A549 treated with CpdA at 1 μM for 4 hours (cell line): ENCODE measurements at places on chromosomes 7 and 10. TPM values are rescaled to one million over a fixed set of nuclear protein-coding genes. Genes with fewer than 3 reads are reported as not detected.

HTRA1 gene
- total RNA-seq: 51.9 to 65.1 TPM (median 52.8 TPM) in 5 replicates

IKZF1 gene
- total RNA-seq: 0.01 TPM in 1 of 5 replicates, not detected in the others

PDE6C gene
- not detected in 5 replicates for total RNA-seq

LMOD2 gene
- total RNA-seq: not detected in 5 replicates

EVX1 gene
- total RNA-seq: 0.03 to 0.09 TPM (median 0.07 TPM) in 3 of 5 replicates, not detected in the others

NEBL gene
- 3.0 to 4.7 TPM (median 3.9 TPM) in 5 replicates for total RNA-seq

ACBD5 gene
- 25.1 to 38.5 TPM (median 28.3 TPM) in 5 replicates for total RNA-seq

SPDYE16 gene
- not detected in 5 replicates for total RNA-seq

RGR gene
- total RNA-seq: not detected in 5 replicates

RAB19 gene
- not detected in 5 replicates for total RNA-seq
